Lung (tissue), 17 donors: ENCODE measurements at places on chromosomes 3 and 15. TPM values are rescaled to one million over a fixed set of nuclear protein-coding genes. Genes with fewer than 3 reads are reported as not detected.

FSD2 gene
- total RNA-seq = not detected

SI gene
- total RNA-seq = not detected

RASGRF1 gene
- 71.2 TPM for total RNA-seq

- peak; percentile 89 for DNase-seq
These were observed at the start of gene DUT for GRCh38 chr15:48330855-48331795. Gene DUT (plus strand): TSS chr15:48331429. CDS start chr15:48331516, 87 bp downstream.

DNA sequence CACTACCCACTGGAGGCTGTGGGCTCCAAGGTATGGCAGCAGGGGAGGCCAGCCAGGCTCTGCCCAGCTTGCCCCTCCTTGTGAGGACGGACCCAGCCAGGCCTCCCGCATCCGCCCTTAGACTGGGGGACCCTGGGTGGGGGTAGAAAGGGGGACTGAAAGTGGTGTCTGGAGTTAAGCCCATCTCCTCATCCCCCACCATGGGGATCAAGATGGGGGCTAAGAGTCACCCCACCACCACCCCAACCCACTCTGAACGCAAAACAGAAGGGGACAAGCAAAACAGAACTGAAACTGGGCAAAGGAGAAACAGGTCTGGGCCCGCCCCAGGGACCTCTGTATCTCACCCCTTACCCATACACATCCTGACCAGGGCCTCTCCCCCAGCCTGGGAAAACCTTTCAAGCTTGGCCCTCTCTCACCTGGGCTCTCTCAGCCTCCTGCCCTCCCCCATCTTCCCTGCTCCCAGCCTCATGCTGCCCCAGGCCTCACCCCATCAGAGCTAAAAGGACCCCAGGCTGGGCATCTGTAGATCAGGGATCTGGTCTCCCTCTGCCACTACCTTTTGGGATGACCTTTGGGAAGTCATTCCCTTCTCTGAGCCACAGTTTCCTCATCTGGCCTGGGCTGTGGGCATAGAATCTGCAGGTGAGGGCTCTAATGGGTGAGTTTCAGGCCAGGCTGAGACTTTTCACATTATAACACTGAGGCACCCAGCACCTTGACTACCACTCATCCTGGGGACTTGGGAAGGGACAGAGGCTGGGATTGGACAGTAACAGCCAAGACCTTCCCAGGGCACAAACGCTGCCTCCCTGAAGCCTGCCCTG lies 30.0 kb upstream of the CYP11A1 start:
- no peak for DNase-seq

DNA sequence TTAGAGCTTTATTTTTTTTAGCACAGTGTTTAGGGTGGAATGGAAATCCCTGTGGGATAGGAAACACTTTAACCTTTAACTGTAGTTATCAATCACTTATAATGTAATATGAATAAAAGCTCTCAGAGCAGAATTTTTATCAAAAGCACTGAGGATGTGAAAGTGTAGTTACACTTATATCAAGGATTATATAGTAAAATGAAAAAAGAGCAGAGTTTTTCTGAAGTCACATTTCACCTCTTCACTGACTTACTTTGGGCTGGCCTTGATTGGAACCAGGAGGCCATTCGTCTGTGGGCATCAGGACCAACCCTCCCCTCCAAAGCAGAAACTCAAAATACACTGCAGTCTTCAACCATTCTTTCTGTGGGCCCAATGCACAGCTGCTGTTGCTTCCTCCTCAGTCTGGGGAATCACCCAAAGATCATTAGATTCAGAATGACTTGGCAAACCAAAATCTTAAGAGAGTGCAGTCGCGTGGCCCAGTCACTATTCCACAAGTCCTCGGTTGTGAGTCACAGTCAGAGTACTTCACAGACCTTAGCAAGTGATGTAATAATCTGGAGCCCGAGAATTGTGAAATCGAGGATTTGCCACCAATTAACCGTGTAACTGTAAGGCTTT lies 132.6 kb upstream of the COL8A1 start:
- DNase-seq = no peak

DNA sequence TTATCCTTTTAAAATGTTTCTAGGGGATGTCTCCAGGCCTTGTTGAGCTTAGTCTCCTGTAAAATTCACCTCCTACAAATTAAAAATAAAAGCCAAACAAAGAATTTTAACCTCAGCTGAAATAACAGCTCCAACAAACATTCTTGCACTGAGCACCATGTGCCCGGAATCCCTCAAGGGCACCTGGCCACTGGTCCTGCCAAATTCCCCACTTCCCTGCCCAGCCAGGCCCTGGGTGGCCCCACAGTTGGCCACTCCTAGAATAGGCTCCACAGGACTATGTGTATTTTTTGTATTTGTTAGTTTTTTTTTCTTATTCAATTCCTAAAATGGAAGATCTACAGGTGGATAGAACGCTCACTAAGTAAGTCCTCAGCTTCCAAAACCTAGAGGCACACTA lies 33.1 kb upstream of the PLA2G4E start:
- DNase-seq = no peak

DNA sequence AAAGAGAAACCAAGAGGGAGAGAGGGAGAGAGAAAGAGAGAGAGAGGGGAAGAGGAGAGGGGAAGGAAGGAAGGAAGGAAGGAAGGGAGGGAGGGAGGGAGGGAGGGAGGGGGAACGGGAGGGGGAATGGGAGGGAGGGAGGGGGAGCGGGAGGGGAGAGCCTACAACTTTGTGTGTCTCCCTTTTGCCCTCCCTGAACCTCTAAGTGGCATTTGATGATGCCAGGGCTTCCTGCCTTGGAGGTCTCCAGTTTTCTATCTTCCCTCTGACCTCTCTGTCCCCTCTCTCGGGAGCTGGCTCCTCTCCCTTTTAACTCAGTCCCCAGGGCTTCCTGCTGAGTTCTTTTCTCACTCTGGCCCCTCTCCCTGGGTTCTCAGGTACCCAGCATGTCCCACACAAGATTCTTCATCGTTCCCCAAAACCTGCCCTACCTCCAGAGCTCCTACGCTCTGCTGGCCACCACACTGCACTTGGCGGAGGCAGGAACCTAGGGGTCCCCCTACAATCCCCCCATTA lies 12.5 kb upstream of the FAM174B start:
- DNase-seq = peak; percentile 51

DNA sequence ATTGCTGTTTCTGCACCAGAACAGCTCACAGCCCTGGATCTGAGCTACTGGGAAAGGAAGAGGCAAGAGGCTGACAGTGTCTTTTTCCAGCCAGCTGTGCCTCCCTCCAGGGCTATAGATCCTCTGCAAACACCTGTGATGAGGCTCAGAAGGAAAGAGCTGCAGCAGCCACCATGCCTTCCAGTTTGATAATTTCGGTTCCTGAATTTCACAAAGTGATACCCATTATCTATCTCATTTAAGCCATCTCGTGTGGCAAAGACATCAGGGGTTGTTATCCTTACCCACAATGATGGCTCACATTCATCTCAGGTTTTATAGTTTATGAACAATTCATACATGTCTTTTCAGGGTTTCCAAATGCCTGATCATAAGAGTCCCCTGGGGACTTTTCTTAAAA lies 1.8 kb upstream of the LARP6 start:
- no peak for DNase-seq
